ENCODE measurements at places on chromosomes 7 and 10.

DNA sequence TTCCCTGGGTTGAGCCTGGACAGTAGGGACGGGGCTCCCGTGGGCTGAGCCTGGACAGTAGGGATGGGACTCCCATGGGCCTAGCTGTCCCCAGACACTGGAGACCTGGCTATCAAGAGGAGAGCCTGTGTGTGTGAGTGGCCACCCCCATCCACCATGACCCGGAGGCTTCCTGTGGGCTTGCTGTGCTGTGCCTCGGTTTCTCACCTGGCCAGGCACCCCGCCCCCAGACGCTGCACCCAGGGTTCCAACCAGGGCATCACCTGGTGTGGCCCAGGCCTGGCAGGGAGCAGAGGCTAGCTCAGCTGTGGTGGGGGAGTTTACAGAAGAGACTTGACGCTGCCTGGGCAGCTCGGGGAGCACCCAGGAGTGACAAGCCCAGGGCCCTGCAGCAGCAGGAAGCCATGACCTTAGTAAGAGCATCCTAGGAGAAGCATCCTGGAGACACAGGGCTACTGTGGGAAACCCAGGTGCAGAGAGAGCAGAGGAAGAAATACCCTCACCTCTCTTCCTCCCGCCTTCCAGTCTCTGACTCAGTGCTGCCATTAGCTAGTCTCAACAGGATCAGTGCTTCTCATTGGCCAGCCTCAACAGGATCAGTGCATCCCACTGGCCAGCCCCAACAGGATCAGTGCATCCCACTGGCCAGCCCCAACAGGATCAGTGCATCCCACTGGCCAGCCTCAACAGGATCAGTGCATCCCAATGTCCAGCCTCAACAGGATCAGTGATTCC, 61.0 kb downstream of the PDGFA start:
- no peak for DNase-seq

- no peak for DNase-seq
Observed at GRCh38 chr7:33961948-33962347, 56.6 kb downstream of the BMPER start.

- no peak for DNase-seq
Observed at GRCh38 chr10:86177537-86178155, 188.9 kb downstream of the GRID1 start.

GRCh38 chr7:155883491-155884224, 71.4 kb upstream of the SHH start:
- no peak for DNase-seq

DNA sequence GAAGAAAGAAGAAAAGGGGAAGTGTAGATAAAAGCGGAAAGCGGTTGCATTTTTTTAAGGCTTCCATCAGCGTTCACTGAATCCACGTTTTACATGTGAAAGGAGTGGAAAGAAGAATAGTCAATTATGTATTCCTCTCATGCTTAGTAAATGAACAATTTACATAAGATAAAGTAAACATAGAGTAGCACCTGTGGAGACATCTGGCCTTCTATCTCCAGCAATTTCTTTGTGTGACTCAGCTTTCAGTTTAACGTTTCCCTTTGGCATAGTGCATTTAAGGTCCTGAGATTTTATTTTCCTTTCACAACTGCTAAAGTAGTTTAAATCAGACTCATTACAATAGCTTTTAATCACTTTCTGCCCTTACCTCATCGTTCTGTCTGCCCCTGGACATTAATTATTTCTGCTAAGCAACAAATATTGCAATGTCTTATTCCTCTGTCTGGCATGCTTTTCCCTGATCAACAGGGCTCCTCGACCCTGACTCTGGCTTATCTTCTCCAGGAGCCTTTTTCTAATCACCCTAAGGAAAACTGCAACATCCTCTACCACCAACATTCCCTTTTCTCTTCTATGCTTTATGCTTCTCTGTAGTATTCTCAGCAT, 383.5 kb upstream of the VWC2 start:
- DNase-seq: no peak

DNA sequence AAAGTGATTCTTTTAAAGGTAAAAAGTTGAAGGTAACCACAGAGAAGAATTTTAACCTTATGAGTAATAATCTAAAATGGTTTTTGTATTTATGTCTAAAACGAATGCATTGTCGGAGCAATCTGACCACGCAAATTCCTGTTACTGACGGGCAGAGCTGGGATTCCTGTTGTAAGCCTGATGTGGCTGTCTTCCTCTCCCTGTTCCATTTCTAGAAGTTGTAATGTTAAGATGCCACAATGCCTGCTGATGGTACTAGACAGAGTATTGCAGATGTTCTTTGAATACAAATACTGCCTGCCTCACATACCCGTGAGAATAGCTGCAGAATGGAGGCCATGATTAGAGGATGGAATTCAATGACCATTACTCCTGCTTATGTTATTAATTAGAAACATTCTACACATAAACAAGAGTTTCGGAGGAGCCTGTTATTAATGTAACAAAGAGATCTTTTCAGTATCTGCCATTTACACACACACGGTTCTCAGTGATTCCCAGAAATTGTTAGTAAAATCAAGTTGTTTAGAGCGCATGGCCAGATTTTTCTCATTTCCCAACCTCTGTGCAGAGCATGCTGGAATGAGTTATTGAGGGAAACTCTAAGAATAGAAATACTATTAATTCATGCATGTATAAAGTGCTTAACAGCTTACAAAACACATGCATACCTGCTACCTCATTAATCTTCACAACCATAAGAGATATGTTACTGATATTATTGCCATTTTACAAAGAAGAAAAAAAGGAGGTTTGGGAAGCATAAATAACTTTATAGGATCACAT, 196.8 kb downstream of the PTN start:
- DNase-seq: no peak

GRCh38 chr7:123966936-123967335, 41.9 kb downstream of the SPAM1 start:
- no peak for DNase-seq

DNA sequence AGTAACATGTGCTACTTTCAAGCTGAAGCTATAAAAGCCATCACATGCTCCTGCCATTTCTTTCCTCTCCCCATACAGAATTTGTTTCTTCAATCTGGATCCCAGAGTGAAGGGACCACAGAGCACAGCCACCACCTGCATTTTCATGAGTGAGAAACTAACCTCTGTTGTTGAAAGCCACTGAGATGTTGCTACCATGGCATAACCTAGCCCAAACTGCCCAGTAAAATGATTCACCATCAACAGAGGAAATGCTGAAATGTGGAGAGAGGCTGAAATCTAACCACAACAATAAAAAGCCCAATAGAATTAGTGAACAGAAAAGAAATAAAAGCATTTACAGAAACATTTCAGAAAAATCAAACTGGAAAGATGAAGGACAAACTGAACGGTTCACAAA, 125.2 kb downstream of the AMPH start:
- DNase-seq: no peak

GRCh38 chr7:150820578-150821198, 20.1 kb downstream of the TMEM176A start:
- no peak for DNase-seq
